ENCODE measurements at places on chromosomes 4 and X.

- no peak for DNase-seq
These were observed 176.5 kb downstream of the GBA3 start for GRCh38 chr4:22869235-22869634.

DNA sequence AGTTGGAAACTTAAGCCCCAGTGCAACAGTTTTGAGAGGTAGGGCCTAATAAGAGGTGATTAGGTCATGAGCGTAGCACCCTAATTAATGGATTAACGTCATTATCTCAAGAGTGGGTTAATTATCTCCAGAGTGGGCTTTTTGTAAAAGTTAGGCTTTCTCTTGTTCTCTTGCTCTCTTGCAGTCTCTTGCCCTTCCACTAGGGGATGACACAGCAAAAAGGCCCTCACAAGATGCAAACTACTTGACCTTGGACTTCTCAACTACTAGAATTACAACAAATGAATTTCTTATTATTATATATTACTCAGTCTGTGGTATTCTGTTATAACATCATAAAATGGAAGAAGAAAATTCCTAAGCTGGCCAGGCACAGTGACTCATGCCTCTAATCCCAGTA is 22.1 kb upstream of the NDST3 start:
- DNase-seq = no peak

DNA sequence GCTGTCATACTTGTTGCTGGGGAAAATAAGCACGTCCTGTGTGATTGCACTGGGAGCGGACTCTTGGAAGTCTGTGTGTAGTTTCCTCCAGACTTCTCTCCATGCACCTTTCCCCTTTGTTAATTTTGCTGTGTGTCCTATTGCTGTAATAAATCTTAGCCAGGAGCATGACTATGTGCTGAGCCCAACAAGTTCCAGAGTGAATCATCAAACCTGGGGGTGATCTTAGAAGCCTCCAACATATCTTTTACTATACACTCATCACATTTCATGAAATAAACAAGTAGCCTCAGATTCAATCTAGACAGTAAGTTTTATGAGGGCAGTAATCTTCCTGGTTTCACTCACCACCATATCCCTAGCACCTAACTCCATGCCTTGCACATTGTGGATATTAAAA is 43.3 kb upstream of the FGF13 start:
- no peak for DNase-seq

DNA sequence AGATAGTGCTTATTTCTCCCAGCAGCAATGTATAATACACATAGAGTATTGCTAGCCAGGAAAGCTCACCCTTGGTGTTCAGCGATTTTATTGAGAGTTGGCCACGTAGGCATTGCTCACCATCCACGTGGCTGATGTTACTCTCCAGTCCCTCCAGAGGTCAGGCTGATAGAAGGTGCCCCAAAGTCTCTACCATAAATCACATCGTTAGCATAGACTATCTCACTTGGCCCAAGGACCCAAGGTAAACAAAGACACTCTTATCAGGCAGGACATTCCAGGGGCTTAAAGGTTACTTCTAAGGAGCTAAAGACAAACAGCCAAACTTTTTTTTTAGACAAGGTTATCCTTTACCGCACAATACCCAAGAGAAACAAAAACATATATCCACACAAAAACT is 30.3 kb upstream of the RGN start:
- no peak for DNase-seq

- DNase-seq = no peak
These were observed 473.3 kb upstream of the ADGRL3 start for GRCh38 chr4:60726779-60727178.
